ENCODE measurements at places on chromosomes 12 and 14.
A peak's percentile ranks its signal among the peaks of the same experiment; 100 is the strongest.

DNA sequence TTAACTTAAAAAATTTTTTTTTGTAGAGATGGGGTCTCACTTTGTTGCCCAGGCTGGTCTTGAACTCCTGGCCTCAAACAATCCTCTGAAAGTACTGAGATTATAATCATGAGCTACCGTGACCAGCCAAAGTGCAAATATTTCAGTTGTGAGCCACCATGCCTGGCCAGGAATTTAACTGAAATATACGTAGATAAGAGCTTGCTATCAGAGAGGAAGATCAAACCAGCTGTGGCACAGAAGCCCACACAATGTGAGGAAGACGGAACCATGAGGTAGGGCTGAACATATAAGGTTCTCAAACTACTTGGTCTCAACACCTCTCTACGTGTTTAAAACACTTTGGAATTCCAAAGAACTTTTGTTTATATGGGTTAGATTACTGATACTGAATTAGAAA, 29.1 kb downstream of the ATG14 start:
- no peak for DNase-seq

GRCh38 chr14:104131968-104132732, 6.2 kb upstream of the KIF26A start:
- no peak for DNase-seq

DNA sequence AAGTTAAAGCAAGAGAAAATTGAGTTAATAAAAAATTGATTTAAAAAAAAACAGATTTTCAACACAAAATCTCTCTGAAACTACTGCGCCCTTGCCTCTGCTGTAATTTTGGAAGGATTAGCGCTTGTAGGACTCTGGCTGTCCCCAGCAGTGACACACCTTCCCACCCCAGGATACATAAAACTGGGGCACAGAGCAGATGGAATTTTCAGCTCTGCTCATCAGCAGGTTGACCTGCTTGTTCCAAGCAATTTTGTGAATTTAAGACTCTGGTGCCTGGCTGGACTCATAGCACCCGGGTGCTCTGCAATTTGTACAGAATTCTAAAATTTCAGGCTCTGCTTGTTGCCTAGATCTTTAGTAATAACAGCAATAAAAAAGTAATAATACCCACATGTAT, 257.8 kb upstream of the GARIN6 start:
- DNase-seq = no peak

GRCh38 chr12:75690296-75690955, 179.0 kb upstream of the KRR1 start:
- peak; percentile 98 for DNase-seq
